ENCODE measurements at places on chromosomes 11 and 22. TPM values are rescaled to one million over a fixed set of nuclear protein-coding genes. Genes with fewer than 3 reads are reported as not detected.

DNA sequence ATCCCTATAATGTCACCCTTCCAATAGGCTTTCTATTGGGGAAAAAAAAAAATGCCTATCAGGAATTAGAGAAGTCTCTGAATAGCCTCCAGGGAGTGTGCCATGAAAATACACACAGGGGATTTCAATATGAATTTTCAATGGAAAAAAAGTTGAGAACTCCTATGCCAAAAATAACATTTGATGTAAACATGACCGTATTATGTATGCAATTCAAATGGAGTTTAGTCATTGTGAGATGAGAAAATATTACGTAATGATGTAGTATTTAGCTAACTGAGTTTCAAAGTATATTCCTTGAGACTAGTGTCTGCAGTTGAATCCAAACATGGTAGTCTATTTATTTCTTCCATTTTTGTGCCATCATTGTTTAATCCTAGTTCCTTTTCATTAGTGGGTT is 182.3 kb downstream of the BLID start:
- no peak for DNase-seq

DNA sequence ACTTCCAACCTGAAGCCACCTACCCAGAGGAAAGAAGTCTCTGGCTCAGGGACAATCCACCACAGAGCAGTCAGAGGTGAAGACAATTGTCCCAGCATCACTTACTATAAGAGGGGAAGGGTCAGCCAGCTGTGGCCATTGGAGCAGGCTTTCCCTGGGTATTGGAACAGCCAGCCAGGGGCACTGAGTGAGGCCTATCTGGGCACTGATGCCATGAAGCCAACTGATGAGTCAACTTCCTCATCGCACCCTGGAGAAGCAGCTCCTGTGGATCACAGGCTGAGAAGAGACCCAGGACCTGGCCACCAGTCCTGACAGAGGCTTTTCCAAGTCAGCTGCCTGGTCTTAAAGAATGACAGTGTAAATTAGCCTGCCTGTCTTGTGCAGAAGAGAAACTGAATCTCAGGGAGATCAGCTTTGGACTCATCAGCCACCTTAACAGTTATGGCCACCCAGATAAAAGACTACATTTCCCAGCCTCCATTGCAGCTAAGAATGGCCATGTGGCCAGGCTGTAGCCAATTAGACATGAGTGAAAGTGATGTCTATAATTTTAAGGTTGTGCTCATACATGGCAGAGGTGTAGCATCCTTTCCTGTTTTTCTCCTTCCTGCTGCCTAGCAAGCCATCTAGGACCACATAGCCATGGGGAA is 19.0 kb downstream of the CHST1 start:
- DNase-seq: no peak

- DNase-seq: no peak
Observed at GRCh38 chr11:13119941-13120520, 110.9 kb downstream of the RASSF10 start.

Gene MAPK8IP1
- total RNA-seq: 8.0 TPM

Gene RAB38
- 0.28 TPM for total RNA-seq

Gene OR51B4
- total RNA-seq: not detected

Gene FANCF
- total RNA-seq: 4.3 TPM
